ENCODE measurements at places on chromosomes 2 and 18.
A peak's percentile ranks its signal among the peaks of the same experiment; 100 is the strongest.

DNA sequence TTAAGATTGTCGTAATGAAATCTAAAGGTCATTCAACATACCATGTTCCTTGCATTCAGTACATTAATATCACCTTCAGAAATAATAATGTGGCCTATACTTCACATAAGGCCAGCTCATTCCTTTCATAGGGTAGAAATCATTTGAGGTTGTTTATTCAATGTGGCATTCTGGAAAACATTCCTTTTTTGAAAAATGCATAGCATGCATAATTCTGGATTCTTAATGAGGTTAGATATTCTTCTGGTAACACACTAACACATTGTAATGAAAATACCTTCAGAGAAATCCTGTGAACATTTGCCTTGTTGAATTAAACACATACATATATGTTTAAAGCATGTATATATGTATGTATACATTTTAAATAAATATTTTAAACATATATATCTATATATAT, 204.6 kb upstream of the KCNH7 start:
- DNase-seq = no peak

- peak; percentile 96 for DNase-seq
Measured at GRCh38 chr2:129877289-129877741, 102.2 kb upstream of the RAB6C start.

DNA sequence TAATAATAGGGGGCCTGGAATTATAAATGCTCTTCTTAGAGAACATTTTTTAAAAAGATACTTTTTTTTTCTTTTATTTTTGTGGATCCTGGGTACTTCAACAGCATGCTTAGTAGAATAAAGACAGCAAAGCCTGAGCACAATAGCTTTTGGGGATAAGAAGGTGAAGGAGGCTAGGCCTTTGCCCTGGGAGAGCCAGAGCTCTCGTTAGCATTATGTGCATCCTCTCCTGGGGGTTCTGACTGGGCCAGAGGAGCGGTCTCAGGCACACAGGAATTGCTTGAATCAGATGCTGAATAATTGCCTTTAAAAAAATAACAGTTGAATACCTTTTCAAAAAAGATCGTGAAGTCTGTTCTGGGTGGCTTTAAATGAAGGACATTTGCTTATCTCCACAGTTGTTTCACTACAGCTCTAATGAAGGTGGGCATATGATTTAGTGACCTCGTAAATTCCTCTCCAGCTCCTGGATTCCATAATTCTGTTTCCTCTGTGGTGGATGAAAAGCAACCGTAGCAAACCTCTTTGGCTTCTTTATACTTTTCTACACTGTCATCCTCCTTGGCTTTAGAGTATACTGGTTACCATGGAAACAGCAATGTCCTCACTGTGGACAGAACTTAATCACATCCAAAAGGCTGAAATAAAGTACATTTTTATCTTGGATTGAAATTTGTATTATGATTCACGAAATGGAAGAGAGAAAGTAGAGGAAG, 133.8 kb downstream of the MAIP1 start:
- peak; percentile 25 for DNase-seq

DNA sequence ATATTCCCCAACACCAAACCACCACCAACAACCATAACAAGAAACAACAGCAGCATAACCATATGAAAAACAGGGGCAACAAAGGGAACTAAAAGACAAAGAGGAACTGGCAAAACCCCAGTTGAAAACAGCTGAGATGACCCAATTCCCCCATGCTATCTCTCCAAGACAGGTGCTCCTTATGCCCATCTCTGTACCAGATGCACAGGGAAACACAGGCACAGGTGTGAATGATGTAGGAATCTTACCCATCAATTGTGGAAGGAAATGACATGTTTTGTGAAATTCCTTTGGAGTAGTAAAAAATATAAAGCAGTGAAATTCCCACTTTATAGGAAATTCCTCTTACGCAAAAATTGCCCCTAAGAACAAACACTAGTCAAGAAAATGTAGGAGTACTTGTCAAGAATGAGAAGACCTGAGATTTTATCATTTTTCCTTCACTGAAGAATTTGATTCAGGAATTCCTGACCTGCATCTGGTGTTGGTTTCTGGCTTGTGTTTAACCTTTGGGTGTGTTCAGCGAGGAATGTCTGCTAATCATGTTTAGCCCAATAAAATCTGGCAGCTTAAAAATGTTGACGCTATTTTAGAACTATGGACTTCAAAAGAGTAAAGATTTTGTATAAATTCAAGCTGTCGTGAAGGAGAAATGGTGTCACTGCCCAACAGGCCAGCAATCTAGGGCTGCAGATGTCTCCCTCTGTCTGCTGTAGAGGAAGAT, 67.7 kb upstream of the ARHGAP28 start:
- no peak for DNase-seq

DNA sequence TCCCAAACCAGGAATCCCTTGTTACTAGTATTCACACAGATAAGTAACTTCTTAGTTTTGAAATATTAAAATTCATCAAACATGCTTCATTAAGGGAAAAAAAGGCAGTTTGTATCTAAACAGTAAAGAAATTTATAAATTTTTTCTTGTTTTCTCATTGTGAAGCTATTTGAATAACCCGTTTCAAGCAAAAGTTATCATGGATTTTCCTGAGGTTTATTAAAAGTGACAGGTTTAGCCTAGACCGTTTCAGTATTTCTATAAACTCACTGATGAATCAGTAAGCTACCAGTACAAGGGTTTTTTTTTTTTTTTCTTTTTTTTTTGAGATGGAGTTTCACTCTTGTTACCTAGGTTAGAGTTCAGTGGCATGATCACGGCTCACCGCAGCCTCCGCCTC, 20.0 kb downstream of the ZNF532 start:
- no peak for DNase-seq

DNA sequence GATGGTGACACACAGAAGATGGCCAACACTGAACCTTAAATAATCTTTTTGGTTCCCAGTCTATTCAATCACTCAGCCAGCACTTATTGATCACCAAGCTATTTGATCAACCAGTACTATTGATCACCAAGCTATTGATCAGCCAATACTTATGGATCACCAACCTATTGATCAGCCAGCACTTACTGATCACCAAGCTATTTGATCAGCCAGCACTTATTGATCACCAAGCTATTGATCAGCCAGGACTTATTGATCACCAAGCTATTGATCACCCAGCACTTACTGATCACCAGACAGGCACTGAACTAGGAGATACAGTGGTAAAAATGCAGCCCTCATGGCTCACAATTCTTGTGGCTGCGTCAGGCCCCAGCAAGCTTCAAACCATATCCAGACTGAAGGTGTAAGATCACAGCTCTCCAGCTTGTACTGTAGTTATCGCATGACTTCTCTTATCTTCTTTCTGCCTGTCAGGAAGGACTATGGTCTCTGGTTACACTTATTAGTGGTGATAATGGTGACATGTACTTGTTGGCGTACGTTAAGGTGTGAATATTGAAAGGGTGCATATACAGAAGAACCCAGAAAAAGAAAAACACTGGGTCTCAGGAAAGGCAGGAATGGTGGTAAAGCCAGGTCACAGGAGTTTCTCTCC, 18.4 kb upstream of the B3GNT2 start:
- no peak for DNase-seq

DNA sequence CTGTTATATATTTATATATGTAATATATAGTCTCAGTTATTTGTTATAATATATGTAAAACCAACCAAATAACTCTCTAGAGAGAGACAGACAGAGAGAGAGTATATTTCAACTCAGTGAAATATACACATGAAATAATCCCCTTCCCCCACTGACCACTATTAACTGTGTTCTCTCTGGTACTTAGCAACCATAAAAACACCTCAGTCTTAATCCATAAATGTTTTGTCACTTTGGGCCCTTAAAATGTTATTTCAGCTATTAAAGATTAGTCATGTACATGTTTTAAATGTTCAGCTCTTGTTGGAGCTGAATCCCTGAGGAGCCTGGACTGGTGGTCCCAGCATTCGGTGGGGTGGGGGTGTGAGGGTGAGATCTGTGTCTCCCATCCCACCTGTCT, 122.2 kb upstream of the MAP3K20 start:
- no peak for DNase-seq

DNA sequence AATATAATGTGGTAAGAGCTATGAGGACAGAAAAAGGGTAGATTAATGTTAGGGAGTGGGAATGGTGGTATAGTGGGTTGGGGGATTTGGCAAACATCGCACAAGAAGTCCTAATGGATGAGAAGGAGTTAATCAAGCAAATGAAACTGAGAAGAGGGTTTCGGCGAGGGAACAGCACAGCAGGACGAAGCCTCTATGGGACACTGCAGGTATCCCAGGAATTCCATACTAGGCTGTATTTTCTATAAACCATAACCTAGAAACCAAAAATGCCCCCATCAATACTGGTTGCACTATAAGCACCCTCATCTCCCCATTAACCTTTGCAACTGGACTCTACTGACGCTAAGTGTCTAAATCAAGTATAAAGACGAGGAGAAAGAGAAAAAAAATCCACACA, 10.3 kb downstream of the WDFY1 start:
- DNase-seq = peak; percentile 45

Measured in GM23338 (cell line).